ENCODE measurements at places on chromosomes 6 and 20. TPM values are rescaled to one million over a fixed set of nuclear protein-coding genes. Genes with fewer than 3 reads are reported as not detected.

SNPH gene
- 11.1 TPM for total RNA-seq

GRCh38 chr6:87723170-87724078 is 21.4 kb upstream of the AKIRIN2 start:
- peak; percentile 77 for DNase-seq

DNA sequence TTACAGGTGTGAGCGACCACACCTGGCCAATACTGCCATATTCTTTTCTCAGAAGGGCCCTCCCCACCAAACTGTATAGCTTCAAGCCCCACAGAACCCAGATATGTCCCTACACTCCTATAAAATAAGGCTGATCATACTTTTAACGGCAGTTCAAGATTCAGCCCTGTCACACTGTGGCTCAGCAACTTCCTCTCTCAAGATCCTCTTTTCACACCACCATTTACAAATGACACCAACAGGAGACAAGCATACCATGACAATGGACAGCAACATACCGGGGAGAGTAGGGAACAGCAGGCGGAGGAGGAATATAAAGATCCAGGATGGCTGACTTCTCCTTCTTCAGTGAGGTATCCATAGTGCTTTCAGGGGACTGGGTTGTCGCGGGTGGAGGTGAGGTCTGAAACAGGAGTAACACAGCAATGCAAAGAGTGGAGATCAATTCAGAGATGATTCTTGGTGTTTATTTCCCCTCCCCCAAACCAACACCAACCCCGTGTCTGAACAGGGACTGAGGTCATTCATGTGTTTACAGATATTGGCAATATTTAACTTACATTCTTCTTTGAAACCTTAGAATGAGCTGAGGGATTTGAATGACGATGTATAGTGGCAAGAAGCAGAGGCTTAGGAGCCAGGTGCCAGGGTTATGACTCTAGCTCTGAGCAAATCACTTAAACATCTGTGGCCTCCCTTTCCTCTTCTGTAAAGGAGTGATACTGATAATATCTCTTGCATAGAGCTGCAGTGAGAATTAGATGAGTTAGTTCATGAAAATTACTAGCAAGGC is 57.6 kb upstream of the IPCEF1 start:
- no peak for DNase-seq

GRCh38 chr6:87059943-87060342 is 35.0 kb downstream of the CGA start:
- DNase-seq: no peak

- no peak for DNase-seq
Measured at GRCh38 chr6:31829633-31830283, 2.2 kb downstream of the HSPA1B start.

DNA sequence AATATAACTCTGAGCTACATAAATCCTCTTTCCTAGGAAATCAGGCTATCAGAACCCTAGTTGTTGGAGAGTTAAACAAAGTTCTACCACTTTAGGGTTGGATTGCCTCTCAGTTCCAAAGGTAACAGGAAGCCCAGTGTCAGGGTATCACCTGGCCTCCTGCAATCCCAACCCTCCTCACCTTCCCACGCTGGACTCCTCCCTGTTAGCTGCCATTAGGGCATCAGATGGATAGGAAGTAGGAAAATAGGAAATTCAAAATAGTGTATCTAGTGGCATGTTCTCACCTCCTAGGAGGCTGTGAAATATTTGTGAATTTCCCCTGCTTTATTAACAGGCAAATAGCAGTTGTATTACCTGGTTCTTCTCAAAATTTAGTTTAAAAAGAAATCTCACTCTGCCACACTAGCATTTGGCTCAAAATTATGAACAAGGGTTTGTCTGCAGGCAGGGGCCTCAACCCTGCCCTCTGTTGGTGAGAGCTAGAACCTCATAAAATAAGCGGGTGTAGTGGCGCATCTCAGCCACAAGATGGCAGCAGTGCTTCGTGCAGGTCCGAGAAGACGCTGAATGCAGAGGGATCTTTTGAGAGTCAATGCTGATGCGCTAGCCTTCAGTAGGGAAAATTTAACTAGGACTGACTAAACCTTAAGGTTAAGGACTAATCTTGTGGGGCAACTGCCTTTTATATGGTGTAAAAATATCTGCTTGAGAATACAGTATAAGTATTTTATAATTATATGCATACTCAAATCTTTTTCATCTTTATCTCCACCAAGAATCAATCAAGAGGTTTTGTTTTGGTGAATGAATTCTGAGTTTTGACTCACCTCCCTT is 209.8 kb upstream of the KCNQ5 start:
- DNase-seq: peak; percentile 73

GRCh38 chr6:37994223-37994622 is 174.7 kb downstream of the ZFAND3 start:
- no peak for DNase-seq

GRCh38 chr20:408843-409696 is 971 bp downstream of the RBCK1 start:
- no peak for DNase-seq

GRCh38 chr6:141169419-141169818 is 963.3 kb upstream of the GJE1 start:
- no peak for DNase-seq

DNA sequence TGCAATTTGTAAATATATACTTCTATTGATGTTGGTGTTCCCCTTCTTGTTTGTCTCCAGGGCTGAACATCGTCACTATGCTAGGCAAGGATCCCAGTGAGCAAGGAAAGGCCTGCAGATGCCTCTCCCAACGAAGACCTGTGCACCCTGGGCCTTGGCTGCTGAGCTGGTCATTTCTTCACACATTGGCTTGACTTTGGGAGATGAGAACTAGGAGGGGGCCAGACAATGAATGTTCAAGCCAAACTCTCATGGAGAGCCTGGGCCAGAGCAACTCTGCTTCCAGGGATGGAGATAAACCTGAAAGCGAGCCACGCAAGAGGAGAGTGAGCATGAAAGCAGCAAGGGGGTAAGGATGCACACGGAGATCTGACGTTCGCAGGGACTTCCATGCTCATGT is 104.0 kb downstream of the CLIC5 start:
- DNase-seq: no peak

GRCh38 chr6:33696548-33697518 is 14.7 kb downstream of the UQCC2 start:
- DNase-seq: peak; percentile 78

DNA sequence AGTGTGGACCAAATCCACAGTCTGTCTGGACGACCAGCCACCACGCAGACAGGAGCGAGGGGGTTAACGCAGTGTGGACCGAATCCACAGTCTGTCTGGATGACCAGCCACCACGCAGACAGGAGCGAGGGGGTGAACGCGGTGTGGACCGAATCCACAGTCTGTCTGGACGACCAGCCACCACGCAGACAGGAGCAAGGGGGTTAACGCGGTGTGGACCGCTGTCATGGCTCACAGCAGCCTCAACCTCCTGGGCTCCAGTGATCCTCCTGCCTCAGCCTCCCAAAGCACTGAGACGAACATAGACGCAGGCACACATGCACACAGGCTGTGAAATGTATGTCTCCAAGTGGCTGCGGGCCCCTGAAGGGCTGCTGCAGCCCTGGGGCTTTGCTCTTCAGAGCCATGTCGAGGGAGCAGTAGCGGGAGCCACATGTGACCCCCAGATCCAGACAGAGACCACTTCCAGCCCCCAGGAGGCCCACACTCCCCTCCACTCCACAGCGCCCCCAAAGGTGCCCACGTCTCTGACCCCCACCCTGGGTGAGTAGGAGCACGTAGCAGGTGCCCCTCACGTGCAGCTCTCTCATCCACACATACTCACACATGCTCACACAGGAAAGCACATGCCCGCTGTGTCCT is 98.1 kb downstream of the YTHDF1 start:
- peak; percentile 1 for DNase-seq
